Stimulated activated CD4-positive, alpha-beta T cell treated with anti-CD3 and anti-CD28 coated beads, Interleukin-1b, Interleukin-23, amount 100 ng/mL, for 24 hours (primary cell): ENCODE measurements at places on chromosomes 7 and 10.

DNA sequence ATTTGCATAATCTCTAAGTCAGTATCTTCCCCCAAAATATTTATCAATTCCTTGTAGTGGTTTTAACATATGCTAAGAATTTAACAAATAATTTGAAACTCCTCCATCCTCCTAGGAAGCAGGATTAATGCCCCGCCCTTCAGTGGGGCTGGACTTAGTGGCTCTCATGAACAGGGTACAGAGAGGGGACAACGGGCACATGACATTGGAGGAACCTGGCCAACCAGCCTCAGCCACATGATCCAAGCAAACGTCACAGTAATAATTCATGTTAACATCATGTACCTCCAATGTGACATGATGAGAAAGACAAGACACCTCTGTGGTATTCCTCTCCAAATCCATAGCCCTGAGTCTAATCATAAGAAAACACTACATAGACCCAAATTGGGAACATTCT, 50.5 kb downstream of the NUDCD3 start:
- no peak for DNase-seq

DNA sequence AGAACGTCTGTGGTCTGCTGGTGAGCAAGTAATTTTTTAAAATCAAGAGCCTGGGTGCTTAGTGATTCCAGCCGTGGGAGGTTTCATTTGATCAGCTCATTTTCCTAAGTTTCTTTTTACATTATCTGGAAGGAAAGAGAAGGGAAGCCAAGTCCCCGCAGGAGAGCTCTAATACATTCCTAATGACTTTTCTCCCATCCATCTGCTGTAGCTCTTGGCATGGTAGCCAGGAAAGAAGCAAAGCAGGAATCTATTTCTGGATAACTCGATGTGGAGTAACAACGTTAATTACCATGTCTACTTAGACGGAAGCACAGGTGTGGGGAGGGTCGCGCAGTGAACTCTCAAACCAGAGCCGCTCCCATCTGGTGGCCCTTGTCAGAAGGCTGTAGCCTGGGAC, 121.9 kb downstream of the PAXIP1 start:
- no peak for DNase-seq

- DNase-seq = peak; percentile 7
Measured at GRCh38 chr7:112550468-112551060, 69.8 kb downstream of the LSMEM1 start.

- DNase-seq = peak; percentile 12
Measured at GRCh38 chr7:91940171-91940570, 491 bp upstream of the AKAP9 start.

- no peak for DNase-seq
Measured at GRCh38 chr10:60645980-60646379, 132.3 kb upstream of the CDK1 start.

- no peak for DNase-seq
Measured at GRCh38 chr7:135774284-135774683, 25.7 kb upstream of the FAM180A start.

DNA sequence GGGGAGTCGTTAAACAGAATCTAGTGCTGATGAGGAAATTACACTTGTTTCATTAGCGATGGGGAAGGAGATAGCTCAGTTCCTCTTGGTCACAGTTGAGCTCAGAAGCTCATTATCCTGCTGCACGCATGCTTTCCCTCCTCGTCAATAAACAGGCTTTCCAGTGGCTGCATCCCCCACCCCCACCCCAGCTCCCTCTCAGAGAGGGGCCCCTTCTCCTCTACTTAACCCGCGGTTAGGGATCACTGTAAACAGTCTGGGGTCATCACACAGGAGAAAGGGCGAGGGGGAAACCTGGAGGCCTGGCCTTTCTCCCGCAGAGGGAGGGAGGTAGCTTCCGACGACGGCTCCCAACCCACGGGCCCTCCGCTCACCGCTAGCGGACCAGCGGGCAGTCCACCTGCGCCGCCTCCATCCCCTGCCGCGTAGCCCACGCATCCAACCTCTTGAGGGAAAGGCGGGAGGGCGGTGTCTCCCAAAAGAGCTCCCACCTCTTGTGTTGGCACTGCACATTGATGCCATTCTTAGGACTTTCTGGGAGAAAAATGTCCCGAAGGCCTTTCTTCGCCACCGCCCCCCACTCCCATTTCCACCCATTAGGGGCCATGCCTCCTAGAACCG, 80.8 kb downstream of the PAX2 start:
- DNase-seq = no peak

- DNase-seq = no peak
Measured at GRCh38 chr10:128066870-128067382, 59.3 kb downstream of the MKI67 start.

DNA sequence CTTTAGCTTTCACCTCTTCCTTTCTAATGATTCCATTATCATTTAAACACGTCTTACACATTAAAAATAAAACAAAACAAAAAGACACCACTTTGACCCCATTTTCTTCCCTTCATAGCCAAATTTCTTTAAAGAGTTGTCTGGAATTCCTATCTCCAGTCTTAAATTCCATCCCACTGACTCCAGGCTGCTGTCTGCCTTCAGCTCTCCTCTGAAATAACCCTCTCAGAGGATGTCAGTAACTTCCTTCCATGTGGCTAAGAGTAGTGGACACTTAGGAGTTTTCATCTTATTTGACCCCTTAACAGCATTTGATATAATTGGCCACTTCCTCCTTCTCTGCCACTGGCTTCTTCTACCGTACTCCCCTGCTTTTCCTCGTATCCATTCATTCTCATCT, 69.6 kb upstream of the MKX start:
- DNase-seq = no peak

DNA sequence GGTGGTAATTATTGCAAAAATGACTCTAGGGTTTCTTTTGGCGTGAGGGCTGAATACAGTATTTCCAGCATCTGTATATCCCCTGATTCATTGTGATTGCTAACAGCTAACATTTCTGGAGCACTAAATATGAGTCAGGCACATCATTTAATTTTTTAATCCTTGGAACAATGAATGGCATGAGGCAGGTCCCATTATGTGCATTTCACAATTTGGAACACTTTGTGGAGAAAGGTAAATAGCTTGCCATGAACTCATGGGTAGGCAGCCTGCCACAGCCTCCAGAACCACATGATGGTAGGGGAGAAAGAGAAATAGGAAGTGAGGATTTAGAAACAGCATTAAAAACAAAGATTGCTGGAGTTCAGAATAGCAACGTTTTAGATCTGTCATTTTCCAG, 1.7 kb downstream of the NPTX2 start:
- DNase-seq = no peak

DNA sequence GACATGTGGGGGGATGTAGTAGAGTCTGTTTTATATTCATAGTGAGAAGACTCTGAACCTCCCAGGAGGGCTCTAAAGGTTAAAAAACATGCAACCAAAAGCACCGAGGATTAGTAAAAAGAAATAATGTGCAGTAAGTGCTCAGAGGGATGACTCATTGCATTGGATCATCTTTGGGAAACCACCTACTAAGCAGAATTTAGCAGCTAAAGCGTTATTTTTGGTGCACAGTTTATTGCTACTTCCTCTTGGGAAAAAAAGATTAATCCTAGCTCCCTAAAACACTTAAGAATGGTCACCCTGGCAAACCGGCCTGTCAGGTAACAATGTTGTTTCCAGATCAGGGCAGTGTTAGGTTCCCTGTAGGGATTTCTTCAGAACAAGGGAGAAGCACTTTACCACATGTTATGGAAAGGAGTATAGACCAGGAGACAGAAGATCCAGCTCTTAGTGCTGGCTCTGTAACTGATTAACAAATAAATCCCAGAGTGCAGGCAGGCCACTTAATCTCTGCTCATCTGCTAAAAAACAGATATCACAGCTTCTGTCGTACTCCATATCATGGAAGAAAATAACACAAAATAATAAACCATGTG, 44.8 kb upstream of the FAM133B start:
- no peak for DNase-seq

GRCh38 chr7:78912781-78913180, 540.7 kb downstream of the MAGI2 start:
- no peak for DNase-seq

DNA sequence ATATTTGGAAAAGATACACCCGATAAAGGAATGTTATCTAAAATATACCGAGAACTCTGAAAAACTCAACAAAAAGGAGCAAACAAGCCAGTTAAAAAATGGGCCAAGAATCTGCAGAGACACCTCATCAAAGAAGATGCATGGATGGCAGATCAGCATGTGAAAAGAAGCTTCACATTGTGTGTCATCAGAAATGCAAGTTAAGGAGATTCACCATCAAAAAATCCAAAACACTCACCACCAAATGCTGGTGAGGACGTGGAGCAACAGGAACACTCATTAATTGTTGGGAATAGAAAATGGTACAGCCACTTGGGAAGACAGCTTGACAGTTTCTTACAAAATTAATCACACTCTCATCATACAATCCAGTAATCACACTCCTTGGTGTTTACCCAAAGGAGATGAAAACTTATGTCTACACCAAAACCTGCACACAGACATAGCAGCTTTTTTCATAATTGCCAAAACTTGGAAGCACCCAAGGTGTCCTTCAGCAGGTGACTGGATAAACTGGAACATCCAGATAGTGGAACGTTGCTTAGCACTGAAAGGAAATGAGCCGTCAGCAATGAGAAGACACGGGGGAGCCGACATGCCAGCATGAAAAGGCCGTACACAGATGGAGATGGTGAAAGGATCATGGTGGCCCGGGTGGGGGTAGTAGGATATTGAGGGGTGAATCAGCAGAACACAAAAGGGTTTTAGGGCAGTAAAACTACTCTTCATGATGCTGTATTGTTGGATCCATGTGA, 27.9 kb upstream of the PWWP2B start:
- DNase-seq = no peak

DNA sequence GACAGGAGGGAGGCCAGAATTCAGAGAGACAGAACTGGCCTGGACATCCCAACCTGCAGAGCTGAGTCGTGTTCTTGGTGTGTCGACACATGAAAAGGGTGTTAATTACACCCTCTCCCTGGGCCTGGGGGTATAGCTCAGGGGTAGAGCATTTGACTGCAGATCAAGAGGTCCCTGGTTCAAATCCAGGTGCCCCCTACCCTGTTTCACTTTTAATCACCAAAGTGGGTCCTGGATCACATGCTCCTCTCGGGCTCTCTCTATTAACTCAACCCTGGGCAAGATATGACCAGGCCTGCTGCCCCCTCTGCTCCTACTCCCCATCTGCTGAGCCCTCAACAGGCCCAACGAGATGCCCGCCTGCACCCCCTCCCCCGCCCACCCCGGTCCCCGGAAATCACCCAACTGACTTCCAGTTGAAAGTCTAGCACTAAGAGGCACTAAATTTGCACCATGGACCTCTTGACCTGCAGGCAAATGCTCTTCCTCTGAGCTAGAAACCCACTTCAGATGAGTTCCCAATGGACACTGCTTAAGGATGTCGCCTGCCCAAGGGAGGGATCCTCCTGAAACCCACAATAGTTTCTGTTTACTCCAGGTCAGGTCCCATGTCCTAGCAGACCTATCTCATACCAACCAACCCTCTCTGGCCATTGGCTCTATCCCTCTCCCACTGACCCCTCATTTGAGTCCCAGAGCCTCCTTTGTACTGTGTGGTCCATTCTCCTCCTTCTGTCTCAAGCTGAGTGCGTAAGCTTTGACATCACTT, 137.6 kb downstream of the ZNF467 start:
- DNase-seq = no peak

GRCh38 chr7:322111-322671, 32.2 kb downstream of the FOXL3 start:
- peak; percentile 90 for DNase-seq

DNA sequence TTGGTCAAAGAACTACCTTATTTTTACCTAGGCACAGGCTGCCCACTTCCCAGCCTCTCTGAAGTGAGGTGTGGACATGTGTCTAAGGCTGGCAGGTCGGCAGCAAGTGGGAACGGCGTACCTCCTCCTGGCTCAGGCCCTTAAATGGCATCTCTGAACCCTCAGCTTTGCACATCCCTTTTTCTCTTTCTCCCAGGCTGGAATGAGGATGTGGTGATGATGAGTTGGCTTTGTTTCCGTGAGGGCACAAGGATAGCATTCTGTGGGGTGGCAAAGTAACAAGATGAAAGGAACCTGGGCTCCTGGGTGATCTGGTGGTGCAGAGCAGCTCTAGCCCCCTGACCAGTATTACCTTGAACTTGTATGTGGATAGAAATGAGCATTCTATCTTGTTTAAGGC, 196.8 kb downstream of the REEP3 start:
- no peak for DNase-seq

DNA sequence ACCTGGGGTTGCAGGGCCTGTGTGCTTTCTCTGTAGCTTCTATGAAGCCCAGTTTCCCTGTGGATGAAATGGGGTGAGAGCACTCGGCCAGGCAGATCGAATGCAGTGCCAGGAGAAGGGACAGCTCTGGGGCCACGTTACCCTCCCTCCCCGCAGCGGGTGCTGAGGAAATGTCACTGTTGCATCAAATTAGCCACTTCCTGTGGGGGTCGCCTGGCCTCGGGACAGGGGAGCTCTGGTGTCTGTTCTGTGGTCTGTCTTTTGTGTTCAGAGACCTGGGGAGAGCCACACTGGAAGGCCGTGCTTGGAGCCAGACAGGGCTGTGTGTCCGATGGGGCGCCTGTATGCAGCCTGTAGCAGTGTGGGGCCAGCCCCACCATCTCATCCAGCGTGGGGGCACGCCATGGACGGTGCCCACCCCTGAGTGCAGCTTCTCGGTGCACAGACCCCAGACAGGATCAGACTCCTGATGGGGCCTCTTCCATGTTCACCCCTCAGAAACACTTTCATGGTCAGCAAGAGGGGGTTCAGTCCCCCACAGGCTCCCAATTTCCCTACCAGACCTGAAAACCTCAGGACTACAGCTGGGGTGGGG, 13.6 kb downstream of the TTYH3 start:
- DNase-seq = no peak

DNA sequence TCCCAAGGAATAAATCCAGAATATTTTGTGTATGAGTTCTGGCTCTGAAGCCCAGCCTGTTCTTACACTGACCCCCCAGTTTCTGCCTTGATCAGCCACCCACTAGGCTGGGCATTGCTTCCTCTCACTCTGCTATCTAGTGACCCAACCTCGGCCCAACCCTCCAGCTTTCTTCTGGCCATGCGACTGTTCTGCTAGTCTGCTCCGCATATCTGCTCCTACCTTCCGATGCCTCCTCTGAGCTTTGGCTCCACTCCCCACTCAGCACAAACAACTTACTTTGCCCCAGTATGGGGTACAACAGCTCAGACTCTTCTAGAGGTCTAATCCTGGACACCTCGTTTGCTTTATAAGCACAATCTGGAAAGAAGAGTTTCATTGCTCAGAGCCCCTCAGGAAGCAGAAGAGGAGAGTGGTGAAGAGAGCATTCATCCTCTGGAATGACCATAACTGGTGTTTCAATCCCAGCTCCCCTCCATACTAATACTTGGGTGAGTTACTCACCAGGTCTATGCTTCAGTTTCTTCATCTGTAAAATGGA, 99.6 kb downstream of the NPSR1 start:
- no peak for DNase-seq

GRCh38 chr7:71793251-71793650, 618.9 kb downstream of the CALN1 start:
- no peak for DNase-seq

DNA sequence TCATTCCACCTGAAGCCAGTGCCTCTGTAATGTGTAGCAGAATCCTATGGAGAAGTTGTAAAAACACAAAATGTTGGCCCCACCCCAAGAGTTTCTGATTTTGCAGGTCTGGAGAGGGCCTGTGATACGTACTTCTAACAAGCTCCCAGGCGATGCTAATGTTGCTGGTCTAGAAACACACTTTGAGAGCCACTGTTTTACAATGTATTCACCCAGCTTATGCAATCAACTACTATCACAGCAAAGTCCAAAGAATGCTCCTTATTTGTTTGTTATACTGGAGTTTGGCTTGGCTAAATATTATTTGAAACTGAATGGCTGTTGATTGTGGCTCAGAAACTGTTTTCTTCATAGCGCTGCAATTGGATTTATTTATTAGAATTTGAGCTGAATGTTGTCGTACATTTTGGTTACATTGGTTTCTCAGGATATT, 44.3 kb downstream of the DNAJB9 start:
- no peak for DNase-seq
